ENCODE measurements at places on chromosomes 2 and 18.

GRCh38 chr2:229642371-229642770 lies 72.0 kb downstream of the DNER start:
- no peak for DNase-seq

DNA sequence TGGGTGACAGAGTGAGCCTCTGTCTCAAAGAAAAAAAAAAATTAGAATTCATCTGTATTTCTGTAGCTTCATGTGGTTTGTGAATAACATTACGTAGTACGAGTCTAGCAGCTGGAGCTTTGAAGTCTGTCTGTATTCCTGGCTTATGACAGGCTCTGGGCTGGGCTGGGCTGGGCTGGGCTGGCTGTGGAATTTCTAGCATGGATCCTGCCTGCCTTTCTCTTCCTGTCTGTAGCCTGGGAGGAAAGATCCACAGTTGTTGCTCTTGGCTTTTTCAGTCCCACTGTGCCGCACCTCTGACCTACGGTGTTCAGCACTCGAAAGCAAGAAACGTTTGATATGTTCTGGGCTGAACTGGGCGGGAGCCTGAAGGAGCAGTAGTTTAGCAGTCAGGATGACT lies 55.4 kb downstream of the BOLA3 start:
- DNase-seq = no peak

GRCh38 chr2:155980941-155981560 lies 351.5 kb downstream of the NR4A2 start:
- no peak for DNase-seq

- DNase-seq = no peak
These were observed 61.9 kb upstream of the PSMD14 start for GRCh38 chr2:161246281-161246680.

DNA sequence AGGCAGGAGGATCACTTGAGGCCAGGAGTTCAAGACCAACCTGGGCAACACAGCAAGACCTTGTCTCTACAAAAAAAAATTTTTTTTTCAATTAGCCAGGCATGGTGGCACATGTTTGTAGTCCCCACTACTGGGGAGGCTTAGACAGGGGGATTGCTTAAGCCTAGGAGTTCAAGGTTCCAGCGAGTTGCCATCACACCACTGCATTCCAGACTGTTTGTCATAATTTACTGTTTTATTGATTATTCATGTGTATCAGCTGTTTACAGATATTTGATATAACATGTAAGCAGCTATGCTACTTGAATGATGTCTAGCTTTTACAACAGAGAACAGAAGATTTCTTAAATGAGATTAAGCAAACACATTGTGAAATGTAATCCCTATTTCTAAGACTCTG lies 35.3 kb downstream of the DSG2 start:
- no peak for DNase-seq

GRCh38 chr2:170974304-170974993 lies 45.4 kb downstream of the GORASP2 start:
- no peak for DNase-seq

- no peak for DNase-seq
These were observed 21.4 kb downstream of the FAM98A start for GRCh38 chr2:33577668-33578067.

DNA sequence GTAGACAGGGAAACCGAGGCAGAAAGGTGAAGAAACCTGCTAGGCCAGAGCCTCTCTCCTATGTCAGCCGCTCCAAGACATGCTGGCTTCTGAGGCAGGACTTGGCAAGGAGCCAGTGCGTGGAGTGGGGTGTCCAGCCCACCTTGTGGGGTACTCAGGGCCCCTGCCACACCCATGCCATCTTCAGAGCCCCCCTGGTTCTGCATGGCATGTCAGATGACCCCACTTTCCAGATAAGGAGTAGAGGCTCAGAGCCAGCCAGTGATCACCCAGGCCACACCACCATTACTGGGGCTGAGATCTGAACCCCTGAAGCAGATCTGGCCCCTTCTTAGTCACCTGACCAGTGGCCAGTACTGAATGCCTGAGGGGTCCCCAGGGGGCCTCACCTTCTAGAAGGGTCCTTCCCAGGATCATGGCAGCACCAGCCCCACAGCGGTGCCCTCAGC lies 14.7 kb downstream of the CROCC2 start:
- no peak for DNase-seq

GRCh38 chr2:66432801-66433694 lies 1.9 kb upstream of the MEIS1 start:
- no peak for DNase-seq

GRCh38 chr2:196372811-196373664 lies 201.7 kb upstream of the STK17B start:
- no peak for DNase-seq

DNA sequence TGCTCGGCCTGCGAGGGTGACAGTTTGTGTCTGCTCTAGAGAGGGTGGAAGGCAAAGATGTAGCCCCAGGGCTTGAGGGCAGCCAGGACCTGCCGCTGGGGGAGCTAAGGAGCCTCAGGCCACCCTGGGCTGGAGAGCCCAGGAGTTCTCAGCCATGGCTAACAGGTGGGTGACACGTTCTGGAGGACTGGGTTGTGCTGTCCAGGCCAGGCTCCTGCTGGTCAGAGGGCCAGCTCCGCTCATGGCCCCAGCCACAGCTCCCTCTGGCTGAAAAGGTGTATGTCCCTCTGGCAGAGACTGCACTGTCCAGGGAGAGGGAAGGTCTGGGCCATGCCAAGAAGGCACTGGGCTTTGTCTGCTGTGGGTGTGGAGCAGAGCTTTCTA lies 19.2 kb downstream of the TMEM185B start:
- no peak for DNase-seq

- DNase-seq = no peak
These were observed 247.6 kb downstream of the TNS1 start for GRCh38 chr2:217755027-217755745.

DNA sequence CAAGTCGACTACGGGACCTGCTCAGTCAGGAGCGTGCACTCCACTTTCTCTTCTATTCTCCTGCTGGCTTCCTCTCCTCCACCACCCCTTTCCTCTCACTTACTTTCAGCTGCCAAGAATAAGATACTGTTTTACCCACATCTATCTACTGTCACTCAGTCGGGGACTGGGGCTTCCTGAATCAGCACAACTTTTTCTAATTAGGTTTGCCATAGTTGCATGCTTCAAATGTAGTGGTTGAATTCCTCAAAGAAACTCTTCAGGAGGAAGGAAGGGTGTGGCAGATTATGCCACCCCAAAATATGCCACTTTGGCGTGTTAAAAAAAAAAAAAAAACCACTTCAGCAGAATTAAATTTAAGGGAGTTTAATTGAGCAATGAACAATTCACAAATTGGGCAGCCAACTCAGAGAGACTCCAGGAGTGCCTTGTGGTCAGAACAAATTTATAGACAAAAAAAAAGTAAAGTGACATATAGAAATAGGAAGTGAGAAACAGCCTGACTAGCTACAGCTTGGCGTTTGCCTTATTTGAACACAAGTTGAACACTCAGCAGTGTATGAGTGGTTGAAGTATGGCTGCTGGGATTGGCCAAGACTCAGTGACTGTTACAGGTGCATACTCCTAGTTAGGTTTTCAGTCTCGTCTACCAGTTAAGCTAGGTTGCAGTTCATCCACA lies 32.5 kb upstream of the RMDN2 start:
- no peak for DNase-seq

GRCh38 chr18:43571078-43571689 lies 293.9 kb upstream of the SYT4 start:
- DNase-seq = no peak

GRCh38 chr2:10397878-10398277 lies 50.2 kb downstream of the ODC1 start:
- DNase-seq = no peak

GRCh38 chr18:59323931-59324622 lies 5.6 kb upstream of the CPLX4 start:
- no peak for DNase-seq

- no peak for DNase-seq
These were observed 41.3 kb downstream of the PARD3B start for GRCh38 chr2:204586444-204587180.

DNA sequence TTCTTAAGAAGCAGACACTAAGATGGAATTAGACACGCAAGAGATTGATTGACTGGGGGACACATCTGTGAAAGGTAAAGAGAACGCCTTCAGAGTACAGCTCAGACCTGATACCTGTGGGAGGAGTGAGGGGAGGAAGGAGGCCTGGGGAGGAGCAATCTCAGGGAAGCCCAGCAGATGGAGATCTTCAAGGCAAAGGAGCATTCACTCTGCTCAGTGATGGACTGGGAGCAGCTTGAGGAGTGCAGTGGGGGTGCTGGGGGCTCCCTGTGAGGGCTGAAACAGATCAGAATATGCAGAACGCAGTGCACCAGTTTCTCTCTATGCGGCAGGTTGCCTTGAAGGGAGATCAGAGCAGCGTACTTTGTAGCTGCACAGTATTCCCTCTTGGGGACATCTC lies 103.7 kb upstream of the ATP8B1 start:
- no peak for DNase-seq

DNA sequence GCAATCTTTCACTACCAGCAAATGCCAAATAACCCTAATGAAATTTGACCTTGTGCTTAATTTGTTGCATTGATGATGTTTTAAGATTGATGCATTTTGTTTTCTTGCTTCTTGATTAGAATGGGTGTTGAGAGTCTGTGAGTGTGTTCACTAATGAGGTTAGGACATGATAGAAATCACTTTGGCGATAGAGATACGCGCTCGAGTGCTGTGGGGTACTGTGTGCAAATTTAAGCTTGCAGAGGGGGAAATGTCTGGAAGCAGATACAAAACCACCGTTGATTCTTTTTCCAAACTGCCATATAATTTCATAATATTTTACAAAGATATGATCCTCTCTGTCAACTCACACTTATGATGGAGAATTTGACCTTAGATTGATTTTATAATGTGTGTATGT lies 200.9 kb downstream of the PIEZO2 start:
- DNase-seq = no peak

GRCh38 chr2:19933351-19933981 lies 31.7 kb upstream of the TTC32 start:
- DNase-seq = no peak

DNA sequence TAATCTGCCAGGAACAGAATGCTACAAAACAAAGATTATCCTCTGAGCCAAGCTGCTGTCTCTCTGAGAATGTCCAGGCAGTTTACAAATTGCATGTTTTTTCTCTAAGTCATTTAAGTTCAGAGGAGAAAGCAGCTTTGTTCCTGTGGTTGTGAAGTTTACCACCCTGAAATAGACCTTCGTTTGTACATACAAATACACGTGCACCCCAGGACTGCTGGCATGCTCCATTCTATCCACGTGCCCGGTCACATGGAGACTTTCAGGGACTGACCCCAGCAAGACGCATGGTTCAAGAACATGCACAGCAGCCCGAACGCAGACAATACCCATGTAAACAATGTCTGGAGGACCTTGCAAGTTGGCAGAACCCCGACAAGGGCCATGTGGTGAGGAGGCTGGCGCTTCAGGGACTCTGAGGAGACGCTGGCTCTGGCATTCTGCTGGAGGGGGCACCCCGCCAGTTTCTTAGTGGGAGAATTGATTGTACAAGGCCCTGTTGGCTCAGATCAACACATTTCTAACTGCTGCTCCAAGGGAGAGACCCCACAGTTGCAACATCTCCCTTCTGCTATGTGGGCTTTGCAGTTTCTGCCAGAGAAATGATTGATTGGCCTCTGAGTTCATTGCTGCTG lies 33.3 kb downstream of the FAM178B start:
- DNase-seq = no peak

- DNase-seq = no peak
These were observed 39.2 kb upstream of the TTN start for GRCh38 chr2:178846458-178846802.

DNA sequence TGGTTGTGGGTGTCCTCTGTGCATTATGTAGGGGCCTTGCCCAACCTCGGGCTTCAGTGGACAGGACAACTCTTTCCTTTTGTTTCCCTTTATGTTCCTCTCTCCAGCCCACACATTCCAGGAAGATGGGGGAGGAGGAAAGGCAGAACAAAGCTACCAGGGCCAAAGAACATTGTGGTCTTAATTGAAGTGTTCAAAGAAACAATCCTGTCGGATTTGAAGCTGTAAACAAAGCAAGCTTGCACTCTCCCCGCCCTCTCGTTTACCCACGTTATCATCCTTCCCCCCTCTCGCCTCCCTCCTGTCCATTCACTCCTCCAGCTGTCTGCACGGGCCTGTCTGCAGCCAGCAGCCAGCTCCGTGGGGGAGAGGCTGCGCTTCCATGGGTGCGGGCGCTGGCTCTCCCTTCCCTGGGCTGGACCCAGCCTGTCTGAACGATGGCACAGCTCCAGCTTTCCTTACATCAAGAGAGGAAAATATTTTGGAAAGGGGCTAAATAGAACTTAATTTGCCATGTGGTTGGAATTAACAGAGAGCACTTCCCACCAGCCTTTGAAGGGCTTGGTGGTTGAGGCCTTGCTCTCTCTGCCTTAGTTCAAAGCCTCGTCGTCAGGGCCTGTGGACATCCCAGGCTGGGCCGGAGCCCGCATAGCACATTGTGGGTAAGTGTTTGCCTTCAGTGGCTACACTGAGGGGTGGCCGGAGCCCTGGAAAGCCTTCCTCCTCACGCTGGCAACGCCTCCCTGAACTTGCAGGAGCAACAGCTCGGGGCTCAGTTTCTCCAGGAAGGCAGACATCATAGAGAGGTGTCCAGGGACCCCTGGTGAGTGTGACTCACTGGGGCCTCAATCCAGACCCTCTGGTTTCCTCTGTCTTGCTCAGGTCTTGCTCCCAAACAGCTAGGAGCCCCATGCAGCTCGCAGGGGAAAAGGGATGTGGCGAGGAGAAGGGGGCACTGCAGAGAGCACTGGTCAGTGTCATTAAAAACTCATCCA lies 60.6 kb upstream of the HS6ST1 start:
- no peak for DNase-seq

DNA sequence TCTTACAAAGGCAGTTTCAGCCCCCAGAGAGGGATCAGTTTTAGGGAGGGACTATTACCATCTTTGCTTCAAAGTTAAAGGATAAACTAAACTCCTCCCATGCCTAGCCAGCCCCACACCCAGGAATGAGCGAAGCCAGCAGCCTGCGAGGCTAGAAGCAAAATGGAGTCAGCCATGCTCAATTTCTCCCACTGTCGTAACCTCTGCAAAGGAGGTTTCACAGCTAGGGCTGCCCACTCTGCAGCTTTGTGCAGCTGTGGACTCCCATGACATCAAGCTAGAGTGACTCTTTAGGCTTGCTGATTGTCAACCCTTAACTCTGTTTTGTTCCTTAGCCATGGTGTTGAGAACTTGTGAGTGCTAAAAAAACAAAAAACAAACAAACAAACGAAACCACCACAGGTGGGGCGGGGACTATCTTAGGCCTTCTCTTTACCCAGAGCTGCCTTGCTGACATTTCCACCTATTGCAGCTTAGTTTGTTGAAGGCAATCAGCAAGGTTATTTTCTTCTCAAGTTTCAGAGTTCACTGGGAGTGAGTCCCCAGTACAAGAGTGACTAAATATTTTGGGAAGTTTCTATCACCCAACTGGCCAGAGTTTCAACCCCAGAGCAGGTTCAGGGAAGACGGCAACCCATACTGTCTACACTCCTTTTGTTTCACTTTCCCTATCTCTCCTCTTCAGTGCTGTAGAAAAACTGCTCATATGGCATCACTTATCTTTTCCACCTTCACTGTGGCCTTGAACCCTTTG lies 592.1 kb downstream of the XIRP2 start:
- DNase-seq = no peak

- no peak for DNase-seq
These were observed at the start of gene GULP1 for GRCh38 chr2:188291617-188292347. TSS of gene GULP1 (plus strand) at chr2:188291874. CDS start at chr2:188477703, 185,829 bp downstream.

GRCh38 chr2:148545390-148546256 lies 98.9 kb upstream of the EPC2 start:
- no peak for DNase-seq
